ENCODE measurements at places on chromosomes 6 and 20.
A peak's percentile ranks its signal among the peaks of the same experiment; 100 is the strongest.

GRCh38 chr6:45327956-45328522 lies at the start of gene RUNX2:
Gene RUNX2 (plus strand): TSS chr6:45328330. CDS start chr6:45328727, 397 bp downstream.
- no peak for DNase-seq

- peak; percentile 69 for DNase-seq
These were observed 257.3 kb downstream of the ATXN1 start for GRCh38 chr6:16503970-16504415.

- DNase-seq = no peak
These were observed 8.8 kb upstream of the MOG start for GRCh38 chr6:29647927-29648642.

DNA sequence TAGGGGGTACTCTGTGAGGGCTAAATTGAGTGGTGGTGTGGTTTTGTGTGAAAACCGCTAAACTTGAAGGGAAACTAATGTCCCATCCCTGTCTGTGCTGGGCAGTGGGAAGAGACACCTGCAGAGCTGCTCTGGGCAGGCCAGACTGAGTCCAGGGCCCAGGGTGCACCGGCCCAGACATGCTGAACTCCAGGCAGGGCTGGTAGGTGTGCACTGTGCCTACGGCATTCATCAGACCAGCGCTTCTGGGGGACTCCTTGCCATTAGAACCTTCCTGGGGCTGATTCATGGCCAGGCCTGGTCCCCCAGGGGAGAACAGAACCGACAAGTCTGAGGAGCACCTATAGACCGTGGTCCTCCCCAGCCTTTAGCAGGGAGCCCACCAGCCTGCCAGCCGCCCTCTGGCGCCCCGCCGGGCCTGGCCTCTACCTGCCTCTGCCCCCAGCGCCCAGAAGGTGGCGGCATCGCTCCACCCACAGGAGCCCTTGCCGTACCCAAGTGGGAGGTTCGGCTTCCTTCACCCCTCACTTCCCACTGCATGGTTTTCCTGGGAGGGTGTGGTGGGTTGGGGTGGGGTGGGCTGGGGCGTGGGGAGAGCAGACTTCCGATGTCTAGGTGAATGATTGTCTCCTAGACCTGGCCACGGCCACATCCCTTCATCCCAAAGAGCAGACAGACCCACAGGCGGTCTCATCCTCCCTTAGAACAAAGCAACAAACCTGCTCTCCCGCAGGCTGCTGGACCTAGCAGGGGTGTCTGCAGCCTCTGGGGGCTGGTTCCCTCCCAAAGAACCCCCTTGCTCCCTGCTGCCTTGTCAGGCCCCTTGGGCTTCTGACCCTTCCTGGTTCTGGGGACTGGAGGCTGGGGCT lies 15.5 kb downstream of the CCDC167 start:
- peak; percentile 60 for DNase-seq

GRCh38 chr6:84882768-84883766 lies 118.7 kb upstream of the TBX18 start:
- no peak for DNase-seq

DNA sequence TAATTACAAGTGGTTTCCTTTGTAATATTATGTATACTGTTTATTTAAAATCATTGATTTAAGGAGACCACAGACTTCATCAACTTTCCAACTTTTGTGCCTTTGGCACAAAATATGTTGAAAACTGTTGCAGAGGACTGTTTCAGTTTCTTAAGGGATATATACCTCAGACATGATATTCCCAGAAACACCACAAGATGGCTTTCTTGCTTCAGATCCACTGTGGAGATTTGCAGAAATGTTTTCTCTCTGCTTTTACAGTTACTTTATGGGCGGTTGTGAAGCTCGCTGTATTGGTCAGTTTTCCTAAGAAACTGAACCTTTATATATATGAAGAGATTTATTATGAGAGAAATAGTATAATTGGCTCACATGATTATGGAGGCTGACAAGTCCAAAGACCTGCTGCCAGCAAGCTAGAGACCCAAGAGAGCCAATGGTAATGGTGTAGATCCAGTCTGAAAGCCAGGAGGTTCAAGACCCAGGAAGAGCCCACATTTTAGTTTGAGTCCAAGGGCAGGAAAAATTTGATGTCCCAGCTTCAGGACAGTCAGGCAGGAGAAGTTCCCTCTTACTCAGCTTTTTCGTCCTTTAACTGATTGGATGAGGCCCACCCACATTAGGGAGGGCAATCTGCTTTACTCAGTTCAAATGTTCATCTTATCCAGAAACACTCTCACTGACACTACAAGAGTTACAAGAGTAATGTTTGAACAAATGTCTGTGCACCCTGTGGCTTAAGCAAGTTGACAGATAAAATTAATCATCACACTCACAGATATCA lies 12.8 kb downstream of the ME1 start:
- no peak for DNase-seq

GRCh38 chr20:41483553-41483930 lies 116.9 kb upstream of the EMILIN3 start:
- DNase-seq = no peak

DNA sequence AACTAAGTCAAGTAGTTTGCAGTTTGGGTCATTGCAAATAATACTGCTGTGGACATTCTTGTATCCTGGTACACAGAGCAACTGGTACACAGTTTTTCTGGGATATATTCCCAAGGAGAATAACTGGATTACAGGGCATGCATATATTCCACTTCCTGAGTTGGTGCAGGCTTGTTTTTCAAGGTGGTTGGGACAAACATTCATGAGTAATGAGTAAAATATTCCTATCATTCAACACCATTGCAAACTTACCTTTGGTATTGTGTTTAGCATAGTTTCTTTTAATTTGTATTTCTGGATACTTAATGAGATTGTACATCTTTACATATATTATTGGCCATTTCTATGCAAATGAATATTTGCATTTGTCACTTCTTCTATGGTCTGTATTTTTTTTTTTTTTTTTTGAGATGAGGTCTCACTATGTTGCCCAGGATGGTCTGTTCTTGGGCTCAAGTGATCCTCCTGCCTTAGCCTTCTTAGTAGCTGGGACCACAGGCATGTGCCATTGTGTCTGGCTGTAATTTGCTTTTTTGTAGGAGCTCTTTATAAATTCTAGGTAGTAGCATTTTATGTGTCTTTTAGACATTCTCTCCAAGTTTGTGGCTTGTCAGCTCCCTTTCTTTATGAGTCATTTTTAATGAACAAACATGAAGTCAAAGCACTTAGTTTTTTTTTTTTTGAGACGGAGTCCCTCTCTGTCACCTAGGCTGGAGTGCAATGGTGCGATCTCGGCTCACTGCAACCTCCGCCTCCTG lies 158.7 kb downstream of the SOX4 start:
- DNase-seq = no peak

DNA sequence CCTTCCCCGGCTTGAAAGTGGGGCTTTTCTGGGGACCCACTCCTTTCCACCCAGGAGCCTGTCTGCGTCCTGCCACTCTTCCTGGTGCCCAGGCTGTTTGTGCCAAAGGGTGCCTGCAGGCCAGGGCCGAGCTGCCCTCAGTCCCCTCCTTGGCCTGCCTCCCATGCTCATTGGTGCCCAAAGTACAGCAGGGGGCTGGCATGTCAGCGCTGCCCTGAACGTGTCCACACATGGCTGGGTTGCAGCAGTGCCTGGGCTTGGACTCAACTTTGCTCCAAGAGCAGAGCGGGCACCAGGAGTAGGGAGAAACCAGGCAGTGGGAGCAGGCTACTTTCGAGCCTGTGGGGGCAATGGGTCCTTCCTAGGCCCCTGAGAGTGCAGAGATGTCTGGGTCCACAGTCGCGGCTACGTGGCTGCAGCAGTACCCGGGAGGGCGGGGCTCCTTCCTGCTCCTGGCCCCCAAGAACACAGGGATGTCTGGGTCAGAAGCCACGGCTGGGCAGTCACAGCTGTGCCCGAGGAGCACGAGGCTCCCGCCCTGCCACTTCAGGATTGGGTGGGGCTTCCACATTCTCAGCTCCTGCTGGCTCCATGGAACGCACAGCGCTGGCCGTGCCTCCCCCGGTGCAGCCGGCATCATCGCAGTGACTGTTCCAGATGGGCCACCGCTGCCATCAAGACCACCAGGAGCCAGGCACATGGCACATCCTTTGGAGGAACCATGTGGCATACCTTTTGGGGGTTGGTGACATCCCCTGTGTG lies 50.0 kb upstream of the CLDN20 start:
- DNase-seq = no peak

- no peak for DNase-seq
These were observed 6.7 kb upstream of the ZFAND3 start for GRCh38 chr6:37812841-37813240.

DNA sequence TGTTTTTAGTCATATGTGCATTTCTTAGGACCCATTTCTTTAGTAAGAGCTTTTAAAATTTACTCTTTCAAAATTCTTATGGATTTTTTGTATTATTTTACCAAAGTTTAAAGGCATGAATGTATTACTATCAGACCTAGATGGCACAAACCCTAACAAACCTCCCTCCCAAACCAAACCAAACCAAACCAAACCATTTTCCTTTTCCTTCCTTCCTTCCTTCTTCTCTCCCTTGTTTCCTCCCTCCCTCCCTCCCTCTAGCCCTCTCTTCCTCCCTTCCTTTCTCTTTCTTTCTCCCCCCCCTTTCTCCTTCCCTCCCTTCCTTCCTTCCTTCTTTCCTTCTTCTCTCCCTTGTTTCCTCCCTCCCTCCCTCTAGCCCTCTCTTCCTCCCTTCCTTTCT lies 1001.8 kb upstream of the CITED2 start:
- no peak for DNase-seq

- DNase-seq = no peak
These were observed 1.9 kb downstream of the LTV1 start for GRCh38 chr6:143845033-143845432.

GRCh38 chr6:3455147-3455568 lies 1.7 kb downstream of the SLC22A23 start:
- DNase-seq = peak; percentile 13

DNA sequence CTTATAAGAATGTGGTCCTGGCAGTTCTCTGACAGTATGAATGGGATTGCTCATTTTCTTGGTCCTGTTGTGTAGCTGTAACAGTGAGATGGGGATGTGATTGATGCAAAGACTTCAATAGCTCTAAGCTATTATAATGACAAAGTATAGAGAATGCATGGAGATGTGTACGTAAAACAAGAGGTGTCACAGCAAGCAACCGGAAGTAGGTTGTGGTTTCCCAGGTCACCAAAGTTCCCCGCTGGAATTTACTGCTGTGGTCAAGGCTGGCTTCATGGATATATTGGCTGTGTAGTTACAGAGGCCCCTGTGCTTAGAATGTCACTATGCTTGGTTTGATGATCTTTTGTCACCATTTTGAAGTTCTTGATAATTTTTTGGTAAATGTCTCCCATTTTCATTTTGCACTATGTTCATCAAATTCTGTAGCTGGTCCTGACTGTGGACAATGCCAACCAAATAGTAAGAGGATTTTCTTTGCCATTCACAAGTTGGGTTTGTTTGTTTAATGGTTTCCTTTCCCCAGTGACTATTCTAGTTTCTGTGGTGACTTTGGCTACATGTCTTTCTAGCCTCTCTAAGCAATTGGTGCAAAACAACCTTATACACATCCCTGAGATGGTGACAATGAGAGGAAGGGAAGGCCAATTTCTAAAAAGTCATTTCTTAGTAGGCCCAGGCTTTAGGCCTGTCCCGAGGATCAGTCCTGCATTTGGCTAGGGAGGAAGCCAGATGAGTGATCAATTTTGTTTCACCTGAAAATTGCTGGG lies 10.5 kb downstream of the DNAH8 start:
- no peak for DNase-seq

- DNase-seq = no peak
These were observed 1343.3 kb upstream of the GJE1 start for GRCh38 chr6:140789466-140789865.

- DNase-seq = no peak
These were observed 95.3 kb downstream of the FOXO3 start for GRCh38 chr6:108655806-108656651.

GRCh38 chr6:3312604-3313231 lies 54.0 kb downstream of the PSMG4 start:
- no peak for DNase-seq

DNA sequence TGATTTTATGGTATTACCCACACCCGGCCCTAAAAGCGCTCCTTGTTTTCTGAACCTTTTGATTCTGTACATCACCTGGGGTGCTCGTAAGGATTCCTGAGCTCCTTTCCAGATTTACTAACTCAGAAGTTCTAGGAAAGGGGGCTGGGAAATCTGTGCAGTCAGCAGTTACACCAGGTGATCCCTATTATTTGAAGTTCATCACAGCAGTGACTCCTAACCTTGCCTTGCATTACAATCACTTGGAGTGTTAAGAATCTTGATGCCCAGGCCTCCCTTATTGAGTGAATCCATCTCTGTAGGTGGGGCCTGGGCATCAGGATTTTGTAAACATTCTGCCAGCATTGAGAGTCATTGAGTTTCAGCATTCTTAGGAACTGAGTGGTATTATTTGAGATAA lies 44.7 kb downstream of the BMP6 start:
- DNase-seq = no peak

DNA sequence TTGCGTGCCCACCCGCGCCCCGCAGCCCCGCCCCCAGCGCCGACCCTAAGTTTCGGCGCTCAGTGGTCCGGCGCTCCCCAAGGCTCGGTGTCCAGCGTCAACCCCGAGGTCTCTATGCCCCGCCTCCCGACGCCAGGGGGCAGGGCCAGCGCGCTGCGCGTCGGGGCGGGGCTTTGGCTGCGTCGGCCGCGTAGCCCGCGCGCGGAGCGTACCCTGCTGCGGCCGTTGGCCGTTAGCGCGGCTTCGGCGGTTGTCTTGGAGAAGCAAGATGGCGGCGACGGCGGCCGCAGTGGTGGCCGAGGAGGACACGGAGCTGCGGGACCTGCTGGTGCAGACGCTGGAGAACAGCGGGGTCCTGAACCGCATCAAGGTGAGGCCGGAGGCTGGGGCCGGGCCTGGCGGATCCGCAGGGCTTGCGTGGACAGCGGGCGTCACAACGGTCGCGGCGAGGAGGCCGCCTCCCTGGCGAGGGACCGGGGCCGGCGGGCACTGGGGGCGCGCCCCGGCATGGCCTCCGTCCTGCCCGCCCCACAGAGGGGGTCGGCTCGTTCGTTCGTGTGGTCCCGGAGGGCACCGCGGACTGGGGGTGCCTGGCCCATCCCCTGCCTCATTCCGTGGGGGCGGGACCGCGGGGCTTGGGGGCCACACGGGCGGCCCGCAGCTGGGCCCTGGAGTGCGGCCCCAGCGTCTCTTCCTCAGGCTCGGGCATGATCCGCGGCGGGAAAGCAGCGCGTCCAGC lies at the start of gene CEP43:
Gene CEP43, plus strand, starts transcription at position 253 of the 739 bp plus-strand sequence. Its CDS starts 16 bp downstream, at position 269.
- peak; percentile 98 for DNase-seq

- no peak for DNase-seq
These were observed 1279.0 kb upstream of the MAP3K7 start for GRCh38 chr6:91865889-91866288.

- no peak for DNase-seq
These were observed 621.9 kb upstream of the GJE1 start for GRCh38 chr6:141510803-141511202.

GRCh38 chr6:14964556-14965270 lies 281.2 kb upstream of the JARID2 start:
- no peak for DNase-seq

DNA sequence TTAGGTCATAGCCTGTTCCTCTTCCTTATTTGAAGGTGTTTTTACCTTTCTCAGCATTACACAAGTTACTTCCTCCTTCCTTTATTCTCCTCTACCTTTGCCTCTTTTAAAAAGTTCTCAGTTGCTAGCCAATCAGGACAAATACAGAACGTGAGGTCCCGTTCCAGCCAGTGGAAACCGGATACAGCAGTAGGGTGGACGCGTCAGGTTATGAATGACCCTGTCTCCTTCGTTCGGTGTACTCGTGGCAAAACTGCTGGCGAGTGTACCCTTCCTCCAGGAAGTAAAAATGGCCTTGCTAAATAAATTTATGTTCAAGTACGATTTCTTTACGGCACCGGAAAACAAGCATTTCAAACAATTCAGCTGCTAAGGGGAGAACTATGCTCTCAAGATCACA lies 77.0 kb upstream of the MLN start:
- DNase-seq = no peak

GRCh38 chr20:48098099-48098498 lies 312.8 kb upstream of the SULF2 start:
- DNase-seq = no peak

Measured in GM06990 (cell line).